ENCODE measurements at places on chromosomes 6 and 20.
A peak's percentile ranks its signal among the peaks of the same experiment; 100 is the strongest.

DNA sequence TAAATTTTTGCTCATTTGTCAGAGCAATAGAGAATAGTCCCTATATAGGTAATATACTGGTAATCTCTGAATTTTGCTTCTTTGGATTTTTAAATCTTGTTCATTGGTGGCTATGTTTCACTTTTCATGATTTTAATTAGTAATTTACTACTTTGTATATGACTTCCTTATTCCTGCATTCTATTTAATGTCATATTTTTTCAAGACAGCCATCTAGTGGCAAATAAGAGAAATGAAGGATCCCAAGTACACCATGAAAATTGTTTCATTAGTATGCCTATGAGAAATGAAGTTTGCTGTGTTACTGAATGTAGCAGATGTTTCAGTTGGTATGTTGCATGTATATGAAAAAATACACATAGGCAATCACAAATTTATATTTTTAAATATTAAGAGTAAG, 82.4 kb downstream of the ZNF292 start:
- DNase-seq, result no peak

GRCh38 chr6:157510323-157511188, 129.6 kb downstream of the ZDHHC14 start:
- DNase-seq, result no peak

GRCh38 chr20:45306431-45306982, at the start of gene RBPJL:
TSS of gene RBPJL (plus strand) at chr20:45306840. CDS start at chr20:45306923, 83 bp downstream.
- no peak for DNase-seq

- no peak for DNase-seq
These were observed 91.7 kb upstream of the B3GAT2 start for GRCh38 chr6:71048320-71049164.

DNA sequence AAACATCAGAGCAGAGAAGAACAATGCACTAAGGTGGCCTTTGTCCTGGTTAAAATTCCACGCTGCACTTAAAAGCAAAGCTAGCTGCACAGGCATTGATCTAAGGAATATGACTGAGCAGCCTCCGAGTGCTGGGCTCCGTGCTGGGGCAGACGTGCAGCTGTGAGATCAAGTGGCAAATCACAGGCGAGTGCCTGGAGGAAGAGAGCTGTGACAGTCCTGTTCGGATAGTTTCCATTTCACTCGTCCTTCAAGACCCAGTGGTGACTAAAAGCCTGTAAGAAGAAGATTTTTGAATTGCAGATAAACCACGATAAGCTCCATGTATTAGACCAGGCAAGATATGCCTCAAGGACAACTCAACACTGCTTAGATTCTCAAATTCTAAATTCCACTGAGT, 247.9 kb downstream of the ANKRD60 start:
- no peak for DNase-seq

DNA sequence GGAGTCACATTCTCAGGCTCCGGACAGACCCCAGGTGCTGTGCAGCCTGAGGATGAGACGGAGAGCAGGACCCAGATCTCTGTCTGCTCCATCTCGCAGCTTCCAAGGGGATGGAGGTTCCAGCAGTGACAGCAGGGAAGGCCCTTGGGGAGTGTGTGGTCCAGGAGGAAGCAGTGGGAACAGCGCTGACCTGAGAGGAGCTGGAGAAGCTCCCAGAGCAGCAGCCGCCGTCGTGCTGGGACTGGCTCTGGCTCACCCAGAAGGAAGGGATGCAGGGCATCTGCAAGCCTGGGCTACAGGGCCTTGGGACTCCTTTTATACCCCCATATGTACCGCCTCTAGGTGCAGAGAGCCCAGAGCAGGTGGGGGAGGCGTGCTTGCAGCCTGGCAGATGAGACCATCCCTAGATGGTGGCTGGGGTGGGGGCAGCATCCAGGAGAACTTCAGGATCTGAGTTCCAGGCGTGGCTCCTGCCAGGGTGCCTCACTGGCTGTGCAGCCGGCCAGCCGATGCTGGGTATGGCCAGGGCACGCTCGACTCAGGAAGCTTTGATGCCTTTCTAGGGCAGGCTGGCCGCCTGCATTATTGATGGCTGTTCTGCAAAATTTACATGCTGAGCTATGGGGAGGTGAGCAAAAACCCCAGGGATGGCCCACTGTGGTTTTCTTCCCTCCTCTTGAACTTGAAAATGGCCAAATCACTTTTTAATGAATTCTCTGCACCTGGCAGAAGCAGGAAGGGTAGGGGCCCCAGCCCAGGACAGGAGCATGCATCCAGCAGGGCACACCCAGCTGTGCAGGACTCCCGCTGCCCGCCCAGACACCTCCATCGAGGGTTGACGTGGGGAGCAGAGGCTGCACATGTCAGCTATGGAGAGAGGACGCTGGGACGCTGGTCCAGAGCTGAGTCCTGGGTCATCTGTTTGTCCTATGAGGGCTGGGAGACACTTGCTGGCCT, 179.6 kb downstream of the TAF4 start:
- no peak for DNase-seq

- DNase-seq, result no peak
These were observed 186.6 kb downstream of the SOX4 start for GRCh38 chr6:21780141-21780540.

- no peak for DNase-seq
These were observed 305.3 kb downstream of the CLIC5 start for GRCh38 chr6:45710304-45710821.

DNA sequence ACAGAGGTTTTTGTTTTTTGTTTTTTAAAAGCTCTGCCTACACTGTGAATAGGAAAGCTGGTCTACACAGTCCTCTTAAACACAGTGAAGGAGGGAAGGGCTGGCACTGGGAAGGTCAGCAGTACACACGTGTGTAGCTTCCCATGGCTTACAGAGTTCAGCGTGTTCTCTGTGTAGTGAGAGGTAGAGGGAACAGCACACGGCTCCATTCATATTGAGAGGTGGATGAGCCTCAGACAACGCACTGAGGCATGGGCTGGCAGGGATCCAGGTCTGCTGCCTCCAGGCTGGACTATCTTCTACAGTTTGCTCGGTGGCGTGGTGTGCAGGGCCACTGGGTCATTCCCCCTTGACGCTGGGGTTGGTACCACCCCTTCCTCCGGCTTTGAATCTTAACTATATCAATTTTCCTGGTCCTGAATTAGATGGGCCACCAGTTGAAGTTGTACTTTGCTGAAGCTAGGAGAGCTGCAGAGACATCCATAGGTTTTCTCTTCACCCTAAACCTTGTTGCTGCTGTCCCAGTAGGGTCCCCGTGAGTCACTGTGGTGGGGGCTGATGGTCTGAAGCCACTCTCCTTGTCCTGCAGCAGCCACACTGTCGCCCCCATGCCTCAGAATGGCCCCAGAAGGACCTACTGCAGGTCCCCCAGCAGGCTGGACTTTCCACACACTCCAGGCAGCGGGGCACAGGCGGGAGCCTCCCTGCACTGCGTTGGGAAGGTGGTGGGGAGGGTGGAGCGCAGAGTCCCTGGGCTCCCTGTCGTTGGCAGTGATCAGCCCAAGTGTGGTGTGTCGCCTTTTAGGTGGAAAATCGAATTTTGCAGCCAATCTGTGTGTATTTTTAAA, 2.0 kb downstream of the ARFGAP1 start:
- DNase-seq, result no peak

- no peak for DNase-seq
These were observed 66.8 kb upstream of the AFDN start for GRCh38 chr6:167759912-167760311.

DNA sequence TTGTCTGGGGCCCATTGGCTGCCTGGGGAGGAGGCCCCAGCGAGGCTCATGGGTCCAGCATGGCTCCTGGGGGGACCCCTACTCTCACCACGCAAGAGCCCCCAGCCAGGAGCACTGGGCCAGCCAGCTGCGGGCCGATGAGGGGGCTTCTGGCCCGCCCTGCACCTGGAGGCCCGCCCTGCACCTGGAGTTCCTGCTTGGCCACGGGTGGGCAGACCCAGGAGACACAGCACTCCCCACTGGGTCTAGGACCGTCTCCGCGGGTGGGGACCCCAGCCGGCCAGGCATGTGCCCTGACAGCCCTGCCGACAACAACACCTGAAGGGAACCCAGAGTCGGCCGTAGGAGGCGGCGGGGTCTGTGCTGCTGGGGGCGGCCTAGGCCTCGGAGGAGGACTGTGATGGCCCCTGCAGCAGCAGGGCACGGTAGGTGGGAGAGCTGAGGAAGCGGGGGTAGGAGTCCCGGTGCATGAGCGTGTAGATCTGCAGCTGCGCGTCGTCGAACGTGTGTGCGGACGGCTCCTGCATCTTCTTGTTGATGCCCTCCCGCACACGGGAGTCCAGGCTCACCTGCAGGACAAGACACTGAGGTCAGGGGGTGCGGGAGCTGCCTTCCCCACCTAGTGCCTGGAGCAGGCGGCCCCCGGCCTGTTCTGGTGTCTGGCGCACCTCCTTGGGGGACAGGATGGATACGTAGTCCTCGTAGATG, 5.7 kb downstream of the RGS19 start:
- DNase-seq, result no peak

DNA sequence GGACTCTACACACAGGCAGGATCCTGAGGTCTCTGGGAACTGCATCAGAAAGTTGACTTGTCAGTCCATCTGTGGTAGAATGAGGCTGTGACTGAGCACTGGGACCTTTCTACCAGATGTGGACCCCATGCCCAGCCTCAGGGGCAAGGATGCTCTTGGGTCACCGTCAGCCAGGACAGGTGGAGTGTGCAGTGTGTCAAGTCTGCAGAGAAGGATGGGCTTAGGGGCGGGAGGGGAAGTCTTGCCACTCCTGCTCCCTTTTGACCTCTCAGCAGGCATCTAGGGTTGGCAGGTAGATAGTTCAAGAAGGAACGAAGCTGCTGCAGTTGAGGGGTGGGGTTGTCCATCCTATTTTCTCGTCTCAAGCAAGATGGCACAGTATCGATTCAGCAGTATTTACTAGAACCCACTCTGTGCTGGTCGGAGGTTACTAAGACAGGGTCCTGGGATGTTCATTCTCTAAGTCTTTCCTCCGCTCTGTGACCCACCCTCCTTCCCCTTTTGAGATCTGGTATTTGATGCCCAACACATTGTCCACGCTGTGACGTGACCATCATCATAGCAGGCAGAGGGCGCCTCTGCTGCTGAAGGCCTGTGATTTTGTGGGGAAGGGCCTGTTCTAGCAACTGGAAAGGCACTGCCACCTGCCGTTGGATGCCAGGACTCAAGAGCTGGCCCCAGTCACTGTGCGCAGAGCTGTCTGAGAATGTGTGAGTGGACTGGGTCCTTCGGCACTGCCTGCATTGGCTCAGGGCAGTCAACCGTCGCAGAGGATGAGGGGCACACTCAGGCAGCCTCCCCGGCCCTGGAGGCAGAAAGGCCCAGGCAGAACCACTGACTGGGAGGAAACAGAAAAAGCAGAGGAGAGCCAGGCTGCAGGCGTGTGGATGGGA, 23.2 kb downstream of the RBCK1 start:
- DNase-seq, result no peak

- no peak for DNase-seq
These were observed 18.1 kb upstream of the ILRUN start for GRCh38 chr6:34714663-34715062.

DNA sequence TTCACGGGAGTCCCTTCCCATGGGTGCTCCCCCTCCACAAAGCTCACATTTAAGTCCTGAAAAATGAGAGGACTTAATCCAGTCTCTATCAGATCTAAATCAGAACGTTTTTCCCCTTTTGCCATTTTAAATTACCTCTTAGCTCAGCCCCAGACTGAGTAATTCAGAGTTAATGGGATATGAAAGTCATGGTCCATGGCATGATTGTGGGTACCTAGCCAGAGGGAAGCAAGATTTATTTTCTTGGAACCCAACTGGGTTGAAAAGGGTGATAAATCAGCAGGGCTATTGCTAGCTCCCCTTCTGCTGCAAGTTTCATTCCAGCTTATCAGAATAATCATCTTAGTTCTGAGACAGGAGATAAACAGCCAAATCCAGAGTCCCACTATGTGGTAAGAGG, 320.2 kb upstream of the CHD6 start:
- no peak for DNase-seq

- DNase-seq, result no peak
These were observed 38.7 kb downstream of the TRDN start for GRCh38 chr6:123598011-123598410.

- DNase-seq, result no peak
These were observed 3.9 kb downstream of the RAB44 start for GRCh38 chr6:36701401-36701991.

GRCh38 chr6:100987556-100987955, 106.4 kb upstream of the ASCC3 start:
- no peak for DNase-seq

- no peak for DNase-seq
These were observed 1.5 kb downstream of the NRM start for GRCh38 chr6:30689022-30689865.

DNA sequence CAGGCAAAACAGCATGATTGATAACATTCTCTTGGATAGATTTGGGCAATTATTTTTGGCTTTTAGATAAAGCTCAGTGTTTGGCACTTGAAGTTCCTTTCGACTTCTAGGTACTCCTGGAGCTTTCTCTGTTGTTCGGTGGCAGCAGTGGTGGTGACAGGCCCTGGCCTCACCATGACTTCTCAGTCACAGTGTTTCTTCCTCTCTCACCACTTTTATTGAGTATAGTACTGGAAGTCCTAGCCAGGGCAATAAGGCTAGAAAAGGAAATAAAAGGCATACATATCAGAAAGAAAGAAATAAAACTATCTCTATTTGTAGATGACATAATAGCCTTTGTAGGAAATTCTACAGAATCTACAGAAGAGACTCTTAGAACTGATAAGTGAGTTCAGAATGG, 101.2 kb upstream of the SIRPG start:
- no peak for DNase-seq

- DNase-seq, result peak; percentile 56
These were observed 44.9 kb downstream of the OR2B2 start for GRCh38 chr6:27867051-27867944.

GRCh38 chr6:131660195-131660594, 23.1 kb downstream of the ENPP3 start:
- DNase-seq, result no peak

DNA sequence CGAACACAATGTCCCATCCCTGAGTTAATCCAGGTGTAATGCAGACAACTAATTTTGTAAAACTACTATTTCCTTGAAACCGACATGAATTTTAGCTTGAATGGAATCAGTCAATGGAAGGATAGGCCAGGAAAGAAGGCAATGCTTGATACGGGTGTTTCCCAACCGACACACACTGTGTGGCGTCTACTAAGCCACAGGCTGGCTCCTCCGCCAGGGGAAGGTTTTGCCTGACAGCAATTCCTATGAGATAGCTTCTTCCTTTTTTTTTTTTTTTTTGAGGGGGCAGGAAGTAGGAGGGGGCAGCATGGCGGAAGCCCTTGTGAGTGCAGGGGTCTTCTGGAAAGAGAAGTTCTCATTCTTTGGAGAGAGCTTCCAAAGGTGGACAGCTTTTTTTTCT, 12.0 kb upstream of the LAMA4 start:
- no peak for DNase-seq

DNA sequence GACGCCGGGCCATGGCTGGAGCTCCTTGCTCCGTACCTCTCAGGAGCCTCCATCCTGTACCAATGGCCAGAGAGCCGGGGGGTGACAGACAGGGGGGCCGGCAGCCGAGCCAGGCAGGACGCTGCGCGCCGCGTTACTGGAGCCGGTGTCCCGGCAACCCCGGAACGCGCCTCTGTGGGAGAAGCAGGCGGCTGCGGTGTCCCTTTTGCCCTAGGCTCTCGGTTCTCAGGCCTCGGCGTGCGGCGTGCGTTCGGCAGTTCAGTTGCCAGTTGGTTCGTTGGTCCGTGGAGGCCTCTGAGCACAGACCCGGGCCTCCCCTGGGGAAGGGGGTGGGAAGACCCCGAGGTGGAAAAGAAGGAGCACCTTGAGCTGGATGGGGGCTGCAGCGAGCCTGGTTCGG, at the start of gene SPATS1:
Gene SPATS1 (plus strand): TSS at position 162 of the 400 bp plus-strand sequence. CDS start 446 bp downstream, outside the sequence.
- DNase-seq, result no peak

- no peak for DNase-seq
These were observed 34.5 kb upstream of the HBS1L start for GRCh38 chr6:135088818-135089809.
